Naive thymus-derived CD4-positive, alpha-beta T cell (primary cell): ENCODE measurements at places on chromosomes 12 and 14. TPM values are rescaled to one million over a fixed set of nuclear protein-coding genes. Genes with fewer than 3 reads are reported as not detected.

GRCh38 chr14:33999771-34000291 is 49.0 kb upstream of the EGLN3 start:
- no peak for DNase-seq
- no peaks in the 10 kb centered on the region for H3K36me3 ChIP-seq
- no peak overlapping the region for H3K27ac ChIP-seq
- H3K27me3 ChIP-seq, result no peaks in the 10 kb centered on the region
- H3K4me1 ChIP-seq, result no peaks in the 10 kb centered on the region
- H3K4me3 ChIP-seq, result no peak overlapping the region

DNA sequence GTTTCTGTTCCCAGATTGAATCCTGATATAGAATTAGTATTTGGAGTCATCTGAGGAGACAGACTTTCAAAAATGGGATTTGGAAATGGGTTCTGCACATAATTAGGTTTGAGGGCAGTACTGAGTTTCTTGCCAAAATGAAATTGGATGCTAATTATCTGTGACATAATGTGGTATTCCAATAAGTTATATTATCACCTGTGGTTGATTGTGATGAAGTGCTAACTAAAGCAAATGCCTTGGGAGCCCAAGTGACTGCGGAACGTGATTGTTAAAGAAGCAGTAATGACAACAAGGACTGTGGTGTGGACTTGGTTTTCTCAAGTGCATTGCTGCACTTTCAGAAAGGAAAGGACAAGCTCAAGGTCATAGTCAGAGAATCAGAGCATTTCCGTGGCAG is 337.0 kb downstream of the IPO8 start:
- H3K27me3 ChIP-seq, result no peaks in the 10 kb centered on the region
- no peak for DNase-seq
- H3K27ac ChIP-seq, result no peak overlapping the region

Gene KRT78
- polyA plus RNA-seq, result not detected

DNA sequence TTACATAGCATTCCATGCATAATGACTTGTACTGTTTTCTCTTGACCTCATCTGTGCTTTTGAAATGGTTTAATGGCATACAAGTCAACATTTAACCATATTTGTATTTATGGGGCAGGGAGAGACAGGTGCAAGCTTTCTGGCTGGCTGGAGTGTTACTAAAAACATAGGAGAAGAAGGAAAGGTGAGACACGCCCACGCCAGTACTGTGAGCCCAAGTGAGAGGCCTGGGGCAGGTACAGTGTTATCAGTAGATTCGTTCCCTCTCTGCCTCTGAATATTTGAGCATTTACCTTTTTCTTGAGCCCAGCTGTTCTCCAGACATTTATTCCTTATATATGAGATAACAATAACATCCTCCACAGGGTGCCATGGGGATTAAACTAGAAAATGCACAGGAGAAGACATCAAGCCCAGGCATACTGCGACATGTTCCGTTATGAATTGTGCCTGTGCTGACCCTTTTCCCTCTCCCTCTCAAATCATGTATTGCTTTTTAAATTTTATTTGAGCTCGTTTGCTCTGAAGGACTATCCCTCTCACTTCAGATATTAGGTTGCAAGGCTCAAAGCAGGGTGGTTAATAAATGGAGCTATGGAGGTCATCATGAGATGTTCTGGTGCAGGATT is 34.6 kb upstream of the TUBA1C start:
- DNase-seq, result no peak
- no peaks in the 10 kb centered on the region for H3K4me1 ChIP-seq
- no peak overlapping the region for H3K27ac ChIP-seq
- H3K27me3 ChIP-seq, result no peaks in the 10 kb centered on the region

DNA sequence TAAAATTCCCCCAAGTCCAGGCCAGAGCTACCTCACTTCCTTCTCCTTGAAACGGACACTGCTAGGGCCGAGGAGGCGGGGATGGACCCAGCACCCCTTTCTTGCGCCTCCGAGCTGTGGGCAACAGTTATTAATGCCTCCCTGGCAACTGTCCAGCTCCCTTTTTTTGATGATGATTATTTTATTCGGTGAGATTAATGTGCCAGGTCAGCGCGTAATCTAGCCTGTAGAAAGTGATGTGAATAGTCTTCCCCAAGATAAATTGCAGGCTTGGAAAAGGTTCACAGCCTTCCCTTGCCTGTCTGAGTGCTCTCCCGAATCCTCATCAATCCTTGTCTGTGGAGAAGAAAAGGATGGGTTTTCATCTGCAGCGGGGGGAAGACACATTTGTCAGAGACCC is 54.3 kb downstream of the RNFT2 start:
- DNase-seq, result no peak
- no peak overlapping the region for H3K4me3 ChIP-seq
